ENCODE measurements at places on chromosomes 2 and 18.

DNA sequence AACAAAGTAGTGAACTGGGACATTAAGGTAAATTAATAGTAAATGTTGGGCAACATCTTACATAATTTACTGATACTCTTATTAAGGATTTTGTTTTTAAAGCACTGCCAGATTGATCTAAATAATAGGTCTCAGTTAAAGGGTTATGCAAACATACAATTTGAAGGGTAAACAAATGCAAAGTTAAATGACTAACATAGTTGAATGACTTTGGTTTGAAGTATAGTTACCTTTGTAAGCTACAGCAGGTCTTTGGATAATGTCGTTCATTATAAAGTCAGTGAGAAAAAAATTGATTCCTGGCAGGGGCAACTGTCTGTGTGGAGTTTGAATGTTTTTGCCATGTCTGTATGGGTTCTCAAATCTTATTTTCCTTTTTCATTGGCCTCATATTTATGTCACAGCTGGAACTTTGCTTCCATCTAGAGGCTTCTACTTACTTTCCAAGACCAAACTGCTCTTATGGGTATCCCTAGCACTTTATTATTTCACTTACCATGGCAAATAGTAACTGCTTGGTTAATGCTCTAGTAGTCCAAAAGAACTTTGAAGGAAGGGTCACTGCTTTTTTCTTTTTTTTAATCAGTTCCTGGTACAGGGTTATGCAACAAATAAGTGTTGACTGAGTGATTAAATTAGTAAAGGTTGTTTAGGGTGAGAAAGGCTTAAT, 107.8 kb downstream of the NBEAL1 start:
- DNase-seq = no peak

DNA sequence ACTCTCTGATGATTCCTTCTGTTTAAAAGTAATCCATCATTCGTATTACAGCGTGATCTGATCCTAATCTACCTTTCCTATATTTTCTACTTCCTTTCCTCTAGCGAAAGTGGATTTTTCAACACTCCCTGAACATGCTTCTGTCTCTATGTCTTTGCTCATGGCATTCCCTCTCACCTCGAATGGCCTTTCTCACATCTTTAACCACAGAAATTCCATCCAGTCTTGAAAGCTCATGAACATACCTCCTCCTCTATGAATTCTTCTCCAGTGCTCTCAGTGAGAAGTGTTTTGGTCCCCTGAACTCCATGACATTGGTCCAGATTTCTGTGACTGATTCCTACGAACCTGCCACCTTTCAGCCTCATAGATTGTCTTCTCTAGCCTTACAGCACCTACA, 323.2 kb downstream of the RAD51AP2 start:
- DNase-seq = no peak

DNA sequence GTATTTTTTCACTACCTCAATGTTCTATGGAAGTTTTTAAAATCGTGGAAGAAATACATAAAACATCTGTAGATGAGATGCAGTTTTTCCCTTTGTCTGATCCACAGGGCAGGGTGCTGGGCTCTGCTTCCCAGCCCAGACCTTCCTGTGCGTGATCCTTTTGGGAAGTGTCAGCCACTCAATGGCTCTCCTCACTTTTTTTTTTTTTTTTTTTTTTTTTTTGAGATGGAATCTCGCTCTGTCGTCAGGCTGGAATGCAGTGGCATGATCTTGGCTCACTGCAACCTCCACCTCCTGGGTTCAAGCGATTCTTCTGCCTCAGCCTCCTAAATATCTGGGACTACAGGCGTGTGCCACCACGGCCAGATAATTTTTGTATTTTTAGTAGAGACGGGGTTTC, 32.8 kb downstream of the SOWAHC start:
- DNase-seq = no peak

DNA sequence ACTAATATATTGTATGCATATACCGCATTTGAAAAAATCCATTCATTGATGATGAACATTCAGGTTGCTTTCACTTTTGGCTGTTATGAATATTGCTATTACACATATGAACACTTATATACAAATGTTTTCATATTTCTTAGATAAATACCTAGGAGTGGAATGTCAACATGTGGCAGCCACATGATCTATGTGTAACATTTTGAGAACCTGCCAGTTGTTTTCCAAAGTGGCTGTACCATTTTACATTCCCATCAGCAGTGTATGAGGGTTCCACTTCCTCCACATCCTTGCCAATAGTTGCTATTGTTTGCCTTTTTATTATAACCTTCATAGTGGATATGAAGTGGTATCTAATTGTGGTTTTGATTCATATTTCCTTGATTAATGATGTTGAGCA, 40.5 kb downstream of the CCDC85A start:
- DNase-seq = no peak

DNA sequence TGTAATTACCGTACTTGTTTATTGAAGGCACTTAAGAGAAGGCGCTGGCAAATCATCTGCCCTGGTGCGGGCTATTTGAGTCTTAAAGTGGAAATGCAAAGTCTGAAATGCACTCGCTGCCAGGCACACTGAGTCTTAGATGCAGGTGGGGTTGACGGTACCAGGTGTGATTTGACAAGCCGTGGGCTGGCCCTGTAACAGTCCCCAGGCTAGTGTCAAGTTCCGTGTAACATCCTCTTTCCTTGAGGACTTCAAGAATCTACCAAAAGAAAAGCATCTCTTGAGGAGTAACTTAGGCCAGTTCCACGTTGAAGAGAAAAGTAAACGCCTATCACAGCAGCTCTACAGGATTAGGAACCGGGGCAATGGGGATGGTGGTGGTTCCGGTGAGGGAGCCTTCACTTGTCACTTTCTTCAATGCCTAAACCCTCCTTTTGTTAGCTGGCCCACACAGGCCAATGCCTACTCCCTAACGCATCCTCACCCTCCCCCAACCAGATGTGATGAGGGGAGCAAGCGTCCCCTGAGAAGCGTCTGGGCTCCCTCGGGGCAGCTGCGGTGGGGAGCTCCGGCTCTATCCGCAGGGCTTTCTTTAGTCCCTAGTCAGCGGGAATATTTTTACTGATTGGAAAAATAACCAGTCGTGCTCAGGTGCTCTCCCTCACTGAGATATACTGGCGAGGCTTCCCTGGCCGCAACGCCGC, 1.5 kb upstream of the UGP2 start:
- DNase-seq = no peak

GRCh38 chr2:179272406-179273192, 8.0 kb upstream of the SESTD1 start:
- no peak for DNase-seq

DNA sequence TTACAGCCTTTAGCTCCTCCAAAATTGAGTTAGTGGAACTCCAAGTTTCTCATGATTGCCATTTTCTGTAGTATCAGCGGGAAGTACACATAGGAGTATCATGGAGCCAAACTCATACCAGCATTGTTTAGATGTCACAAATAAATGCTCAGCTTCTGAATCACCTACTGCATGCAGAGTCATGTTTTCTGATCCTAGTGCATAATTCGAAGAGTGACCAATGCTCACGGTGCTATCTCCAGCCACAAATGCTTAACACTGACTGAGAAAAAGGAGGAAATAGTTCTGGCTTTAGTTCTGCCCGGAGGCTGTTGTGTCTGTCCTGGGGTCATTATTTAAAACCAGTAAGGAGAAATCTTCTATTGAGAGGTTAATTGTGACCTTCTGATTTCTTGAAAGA, 45.4 kb upstream of the LRATD1 start:
- DNase-seq = no peak

GRCh38 chr2:54666634-54667265, 56.7 kb upstream of the EML6 start:
- peak; percentile 72 for DNase-seq

- peak; percentile 48 for DNase-seq
These were observed 55.9 kb upstream of the CTLA4 start for GRCh38 chr2:203811491-203812221.

- DNase-seq = peak; percentile 13
These were observed 26.7 kb downstream of the GPC1 start for GRCh38 chr2:240462073-240462706.

- DNase-seq = peak; percentile 32
These were observed 80.9 kb upstream of the PKDCC start for GRCh38 chr2:41966920-41967319.
